ENCODE measurements at places on chromosomes 2 and 18.
A peak's percentile ranks its signal among the peaks of the same experiment; 100 is the strongest.

DNA sequence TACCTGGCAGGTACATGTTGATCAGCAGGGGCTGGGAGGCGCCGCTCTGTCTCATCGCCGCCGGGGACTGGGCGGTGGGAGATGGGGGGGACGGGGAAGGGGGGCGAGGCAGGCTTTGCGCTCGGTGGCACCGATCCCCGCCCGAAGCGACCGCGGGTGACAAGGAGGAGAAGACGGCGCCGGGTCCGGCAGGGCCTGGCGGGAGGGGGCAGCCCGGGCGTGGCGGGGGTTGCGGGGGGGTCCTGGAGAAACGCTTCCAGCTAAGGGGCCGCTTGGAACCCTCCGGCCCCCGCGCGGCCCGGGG, at the start of gene FEV:
Gene FEV (minus strand): TSS at position 164 of the 304 bp plus-strand sequence. CDS start 109 bp downstream, at position 55.
- no peak for DNase-seq

DNA sequence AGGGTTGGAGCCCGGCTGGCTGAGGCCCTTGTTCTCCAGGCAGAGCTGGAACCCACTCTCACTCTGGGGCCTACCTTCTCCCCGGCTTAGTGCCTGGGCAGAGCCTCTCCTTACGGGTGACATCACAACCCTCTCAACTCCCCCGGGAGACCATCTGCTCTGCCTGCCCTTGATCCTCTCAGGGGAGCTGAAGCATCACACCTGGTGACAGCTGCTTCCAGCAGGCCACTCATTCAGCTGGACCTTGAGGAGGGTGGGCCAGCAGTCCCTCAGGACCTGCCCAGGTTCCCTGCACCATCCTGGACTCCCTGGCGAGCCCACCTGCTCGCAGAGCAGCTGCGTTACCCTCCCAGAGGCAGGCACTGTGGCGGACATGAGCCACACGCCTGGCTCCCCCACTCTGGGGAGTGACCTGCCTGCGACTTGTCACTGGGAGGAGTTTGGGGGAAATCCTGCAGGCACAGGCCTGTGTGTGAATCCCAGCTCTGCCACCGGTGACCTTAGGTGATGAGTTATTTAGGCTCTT, 13.1 kb downstream of the HS6ST1 start:
- DNase-seq = no peak

DNA sequence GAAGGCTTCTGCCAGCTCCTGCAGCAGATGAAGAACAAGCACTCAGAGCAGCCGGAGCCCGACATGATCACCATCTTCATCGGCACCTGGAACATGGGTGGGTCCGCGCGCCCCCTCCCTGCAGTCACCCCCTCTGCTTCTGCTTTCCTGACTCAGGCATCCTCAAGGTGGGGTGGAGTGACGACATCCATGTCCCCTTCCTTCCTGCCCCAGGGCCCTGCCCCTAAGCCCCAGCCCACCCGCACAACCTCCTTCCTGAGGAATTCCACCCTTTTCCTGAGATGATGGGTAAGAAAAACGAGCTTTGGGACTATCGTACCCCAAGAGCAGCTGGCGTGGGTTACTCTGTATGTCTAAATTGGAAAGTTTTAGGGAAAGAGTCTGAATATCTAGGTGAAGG, 89.7 kb upstream of the ATG16L1 start:
- no peak for DNase-seq

DNA sequence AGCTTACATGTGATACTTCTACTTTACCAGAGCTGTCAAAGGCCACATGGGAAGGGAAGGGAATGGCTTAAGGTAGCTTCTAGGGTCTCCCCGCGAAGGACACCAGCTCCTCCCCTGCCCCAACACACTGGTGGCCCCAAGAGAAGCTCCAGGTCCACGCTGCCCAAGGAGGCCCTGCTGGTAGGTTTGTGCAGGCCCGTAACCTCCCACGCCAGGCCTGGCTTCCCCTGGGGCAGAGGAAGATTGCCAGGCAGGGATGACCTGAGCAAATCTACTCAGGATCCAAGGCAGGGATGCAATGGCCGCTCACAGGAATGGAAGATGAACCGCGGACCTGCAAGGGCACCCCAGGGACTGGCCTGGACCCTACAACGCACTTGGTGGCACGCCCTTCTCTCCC, 205.1 kb downstream of the MGAT5 start:
- DNase-seq = no peak

- no peak for DNase-seq
Measured at GRCh38 chr18:45488645-45489044, 126.6 kb upstream of the SLC14A2 start.

GRCh38 chr2:127182626-127183458, 37.3 kb downstream of the CYP27C1 start:
- DNase-seq = no peak

- no peak for DNase-seq
Measured at GRCh38 chr2:157839162-157839801, 36.8 kb downstream of the ACVR1 start.

DNA sequence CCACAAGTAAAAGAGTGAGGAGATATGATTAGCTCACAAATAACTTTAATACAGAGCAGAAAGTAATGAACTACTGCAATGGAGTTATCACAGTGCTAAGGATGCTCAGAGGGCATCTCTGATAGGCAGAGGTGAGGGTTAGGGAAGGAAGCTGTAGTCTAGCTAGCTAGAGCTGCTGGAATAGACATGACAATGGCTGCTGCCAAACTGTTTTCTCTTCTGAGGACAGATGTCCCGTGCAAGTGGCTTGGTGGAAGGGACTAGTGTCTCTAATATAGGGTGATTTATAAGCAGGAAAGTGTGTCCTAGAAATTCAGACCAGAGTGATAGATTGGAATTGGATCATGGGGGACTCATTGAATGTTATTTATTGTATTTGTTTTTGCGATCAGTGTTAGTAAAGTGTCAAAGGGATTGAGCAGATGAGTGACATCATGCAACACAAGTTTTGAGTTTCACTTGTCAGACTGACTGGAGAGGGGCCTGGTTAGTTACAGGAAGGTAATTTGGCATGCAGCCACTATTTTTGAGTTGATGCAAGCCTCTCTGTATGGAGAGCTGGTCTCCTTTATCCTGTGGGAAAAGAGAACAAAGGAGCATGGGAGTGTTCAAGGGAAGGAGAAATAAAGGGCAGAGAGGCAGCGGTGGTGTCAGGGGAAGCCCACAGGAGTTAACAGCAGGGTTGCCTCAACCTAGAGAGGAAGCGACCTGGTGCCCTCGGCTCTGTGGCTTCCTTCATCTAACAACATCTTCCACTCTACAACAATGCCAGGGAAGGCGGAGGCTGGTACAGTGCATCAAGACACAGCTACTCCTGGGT, 1.9 kb downstream of the CTLA4 start:
- DNase-seq = peak; percentile 67

- no peak for DNase-seq
Measured at GRCh38 chr2:200135082-200135481, 171.4 kb upstream of the SPATS2L start.

- DNase-seq = no peak
Measured at GRCh38 chr2:114729026-114729425, 286.6 kb downstream of the DPP10 start.

DNA sequence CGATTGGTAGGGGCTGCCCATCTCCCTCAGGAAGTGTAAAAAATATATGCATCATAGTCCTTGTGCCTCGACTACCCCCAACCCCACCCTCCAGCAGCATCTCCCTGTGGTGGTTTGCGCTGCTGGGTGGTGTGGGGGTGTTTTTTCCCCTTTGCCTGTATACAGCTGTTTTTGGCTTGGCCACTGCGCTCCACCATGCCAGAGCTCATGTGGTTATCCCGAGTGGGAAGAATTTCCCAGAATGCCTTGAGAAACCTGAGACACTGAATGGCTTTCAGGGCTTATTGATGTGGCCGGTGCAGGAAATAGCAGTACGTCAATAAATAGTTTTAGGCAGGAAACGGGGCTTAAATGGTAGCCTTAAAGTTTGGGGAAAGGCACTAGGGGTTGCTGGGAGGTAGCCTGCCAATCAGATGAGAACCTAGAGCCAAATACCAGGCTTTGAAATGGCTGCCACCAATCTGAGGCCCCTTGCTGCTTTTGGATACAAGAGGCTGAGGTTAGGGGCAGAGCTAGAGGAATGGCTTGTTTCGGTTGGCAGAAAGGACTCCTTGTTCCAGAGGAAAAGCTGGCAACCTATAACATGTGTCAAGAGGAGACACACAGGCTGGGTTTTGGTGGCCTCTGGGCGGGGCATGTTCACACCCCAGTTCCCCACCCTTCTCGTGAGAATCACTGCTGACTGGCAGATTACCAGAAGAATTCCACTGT, 144.1 kb downstream of the SMAD7 start:
- DNase-seq = peak; percentile 38

- DNase-seq = no peak
Measured at GRCh38 chr2:182473635-182474034, 46.8 kb upstream of the PDE1A start.

GRCh38 chr2:75571730-75572430, 11.1 kb upstream of the EVA1A start:
- DNase-seq = no peak
